ENCODE measurements at places on chromosomes 13 and 19.

DNA sequence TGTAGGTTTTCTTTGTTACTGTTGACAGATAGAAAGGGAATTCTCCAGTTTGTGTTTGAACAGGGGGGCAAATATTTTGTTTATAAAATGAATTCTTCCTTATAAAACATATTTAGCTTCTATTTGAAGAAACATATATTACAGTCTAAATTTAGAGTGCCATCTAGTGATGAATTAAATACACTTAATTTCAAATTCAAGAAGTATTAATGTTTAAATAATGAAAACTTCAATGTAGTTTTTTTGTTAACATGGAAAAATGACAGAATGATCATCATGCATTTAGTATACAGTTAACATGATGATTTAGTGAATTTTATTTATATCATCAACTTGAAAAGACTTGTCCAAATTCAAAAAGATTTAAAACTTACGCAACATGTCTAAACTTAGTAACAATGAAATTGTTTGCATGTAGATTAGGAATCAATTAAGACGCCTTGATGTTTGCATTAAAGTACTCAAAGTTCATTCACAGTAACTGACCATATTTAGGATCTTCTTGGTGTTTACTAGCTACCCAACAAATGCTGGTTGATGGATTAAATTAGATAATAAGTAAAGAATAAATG is 765.9 kb upstream of the SLITRK1 start:
- DNase-seq, result no peak

DNA sequence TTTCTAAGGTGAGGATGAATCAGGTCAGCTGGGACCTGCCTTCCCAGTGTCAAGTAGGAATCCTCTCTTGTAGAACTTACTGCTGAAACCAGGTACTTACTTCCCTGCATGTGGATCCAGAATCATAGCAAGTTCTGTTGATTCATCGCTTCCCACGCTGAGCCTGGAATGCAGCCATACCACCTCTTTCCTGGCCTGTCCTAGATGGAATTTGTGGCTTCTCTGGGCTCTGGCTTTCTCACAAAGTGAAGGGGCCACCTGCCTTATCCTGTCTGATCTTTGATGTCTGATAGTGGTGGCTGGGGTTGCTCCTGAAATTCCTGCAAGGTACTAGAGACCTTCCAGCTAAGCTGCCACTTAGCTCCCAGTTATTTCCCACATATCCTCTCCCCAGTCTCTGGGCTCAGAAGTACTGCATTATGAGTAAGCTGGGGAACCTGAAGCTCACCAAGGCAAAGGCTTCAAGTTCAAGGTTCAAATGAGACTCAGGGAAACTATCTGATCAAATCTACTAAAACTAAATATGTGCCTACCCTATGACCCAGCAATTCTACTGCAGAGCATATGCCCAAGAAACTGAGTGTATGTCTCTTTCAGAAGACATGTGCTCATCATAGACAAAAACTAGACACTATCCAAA is 103.5 kb downstream of the SUCLA2 start:
- DNase-seq, result no peak

DNA sequence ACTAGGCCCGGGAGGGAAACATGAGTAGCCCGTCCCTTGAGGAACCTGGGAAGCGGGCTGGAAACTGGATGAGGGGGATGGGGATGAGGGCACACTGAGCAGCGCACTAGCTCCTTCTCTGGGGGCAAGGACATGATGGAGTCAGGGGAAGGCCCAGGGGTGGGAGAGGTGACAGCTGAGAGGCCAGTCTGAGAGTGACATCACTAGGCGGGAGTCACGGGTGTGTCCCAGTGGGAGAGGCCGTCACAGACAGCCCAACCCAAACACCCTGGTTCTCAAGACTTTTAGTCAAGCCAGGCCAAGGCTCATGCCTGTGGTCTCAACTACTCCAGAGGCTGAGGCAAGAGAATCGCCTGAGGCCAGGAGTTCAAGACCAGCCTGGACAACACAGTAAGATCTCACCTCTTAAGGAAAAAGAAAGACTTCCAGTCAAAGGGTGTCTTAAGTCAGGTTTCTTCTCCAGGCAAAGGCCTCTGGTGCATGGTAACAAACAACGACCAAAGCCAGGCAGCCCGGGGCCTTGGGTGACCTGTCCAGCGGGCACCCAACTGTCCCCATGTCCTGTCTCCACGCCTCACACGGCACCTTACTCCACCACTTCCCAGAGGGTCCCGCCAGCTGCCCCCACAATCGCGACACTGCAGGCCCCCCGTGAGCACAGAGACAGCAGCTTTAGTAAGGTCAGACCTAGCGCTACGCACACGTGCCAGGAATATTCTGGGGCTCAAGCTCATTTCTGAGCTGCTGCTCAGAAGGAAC is 25.5 kb upstream of the TIMM44 start:
- no peak for DNase-seq

GRCh38 chr13:77233159-77233558 is 93.7 kb downstream of the MYCBP2 start:
- DNase-seq, result no peak

DNA sequence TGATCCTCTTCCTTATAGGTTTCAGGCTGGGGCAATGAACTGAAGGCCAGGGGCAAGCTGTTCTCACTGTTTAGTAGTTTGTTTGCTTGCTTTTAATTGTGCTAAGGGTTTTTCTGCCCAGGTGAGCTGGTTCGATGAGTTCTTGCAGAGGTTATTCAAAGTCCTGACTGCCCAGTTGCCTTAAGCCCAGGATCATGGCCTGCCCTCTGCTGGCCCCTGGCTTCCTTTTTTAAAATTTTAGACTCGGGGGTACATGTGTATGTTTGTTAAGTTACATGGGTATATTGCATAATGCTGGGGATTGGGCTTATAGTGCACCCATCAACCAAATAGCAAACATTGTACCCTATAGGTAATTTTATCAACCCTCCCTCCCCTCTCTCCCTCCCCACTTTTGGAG is 65.7 kb downstream of the ZNF536 start:
- no peak for DNase-seq

GRCh38 chr19:28726533-28727479 is 486.1 kb downstream of the UQCRFS1 start:
- no peak for DNase-seq

DNA sequence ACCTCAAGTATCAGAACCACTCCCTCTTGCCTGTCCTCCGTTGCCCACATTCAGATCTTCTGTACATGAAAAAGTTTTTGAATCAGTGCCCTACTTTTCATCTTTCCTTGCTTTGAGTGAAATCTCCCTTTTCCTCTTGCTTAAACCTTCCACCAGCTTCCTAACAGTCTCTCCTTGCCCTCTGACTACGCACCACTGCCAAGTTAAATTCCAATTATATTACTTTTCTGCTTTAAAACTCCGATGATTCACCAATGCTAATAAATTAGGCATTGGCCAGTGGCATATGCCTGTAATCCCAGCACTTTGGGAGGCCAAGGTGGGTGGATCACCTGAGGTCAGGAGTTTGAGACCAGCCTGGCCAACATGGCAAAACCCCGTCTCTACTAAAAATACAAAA is 30.7 kb upstream of the RFXAP start:
- DNase-seq, result no peak

DNA sequence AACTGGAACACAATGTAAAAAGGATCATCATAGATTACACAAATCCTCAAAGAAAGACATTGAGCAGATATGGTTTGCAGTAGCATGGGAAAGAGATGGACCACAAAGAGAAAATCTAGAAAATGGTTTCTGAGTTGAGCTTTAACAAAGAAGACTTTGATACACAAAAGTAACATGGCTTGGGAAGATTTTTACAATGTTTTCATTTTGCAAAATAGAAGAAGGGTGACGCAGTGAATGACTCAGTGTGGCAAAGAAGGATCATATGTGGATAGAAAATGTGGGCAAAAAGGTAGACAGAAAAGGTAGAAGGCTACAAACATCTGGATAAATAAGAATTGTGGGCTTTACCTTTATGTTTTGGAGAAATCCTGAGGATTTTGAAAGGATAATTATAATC is 1220.5 kb downstream of the PCDH17 start:
- no peak for DNase-seq

DNA sequence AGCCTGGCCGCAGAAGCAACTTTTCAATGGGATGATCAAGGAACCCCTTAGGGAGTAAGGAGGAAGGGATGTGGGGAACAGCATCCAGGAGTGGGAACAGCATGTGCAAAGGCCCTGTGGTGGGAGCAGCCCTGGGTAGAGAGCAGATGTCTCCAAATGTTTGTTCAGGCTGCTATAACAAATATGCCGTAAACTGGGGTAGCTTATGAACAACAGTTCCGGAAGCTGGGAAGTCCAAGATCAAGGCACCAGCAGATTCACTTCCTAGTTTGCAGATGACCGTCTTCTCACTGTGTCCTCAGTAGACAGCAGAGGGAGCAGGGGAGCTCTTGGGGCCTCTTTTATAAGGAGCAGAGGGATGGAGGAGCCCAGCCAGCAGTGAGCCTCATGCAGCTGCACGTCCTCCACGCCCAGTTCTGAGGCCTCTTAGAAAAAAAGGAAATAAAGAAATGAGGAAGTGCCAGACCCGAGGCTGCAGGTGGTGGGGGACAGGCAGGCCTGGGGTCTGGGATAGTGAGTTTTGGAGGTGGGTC is 4.2 kb upstream of the LRRC25 start:
- no peak for DNase-seq

DNA sequence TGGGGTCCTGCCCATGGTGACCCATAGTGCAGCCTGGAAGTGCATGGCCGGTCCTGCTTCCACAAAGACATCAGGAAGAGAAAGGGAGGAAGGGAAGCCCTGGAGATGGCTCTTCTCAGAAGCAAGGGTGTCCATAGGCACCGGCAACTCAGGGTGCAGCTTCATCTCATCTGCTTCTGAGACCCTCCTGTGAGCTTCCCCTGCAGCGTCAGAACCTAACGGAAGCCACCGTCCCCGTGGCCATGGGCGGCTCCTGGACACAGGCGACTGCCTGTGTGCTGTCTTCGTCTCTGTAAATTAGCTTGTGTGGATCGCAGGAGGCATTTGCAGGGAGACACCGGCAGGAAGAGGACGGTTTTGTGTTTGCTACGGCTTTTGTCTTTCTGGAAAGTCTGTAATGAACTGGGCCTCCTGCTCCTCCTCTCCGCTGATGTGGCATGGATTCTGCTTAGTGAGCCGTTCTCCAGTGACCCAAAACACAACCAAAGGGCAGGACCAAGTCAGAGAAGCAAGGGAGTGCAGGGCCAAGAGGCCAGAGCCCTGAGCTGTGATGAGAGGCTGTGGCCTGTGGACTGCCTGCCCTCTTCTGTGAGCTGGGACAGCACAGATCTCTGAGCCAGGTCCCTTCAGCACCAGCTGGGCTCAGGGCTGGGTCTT is 2.5 kb downstream of the ATP4B start:
- DNase-seq, result no peak

- no peak for DNase-seq
Observed at GRCh38 chr19:42330241-42330711, 4.8 kb downstream of the MEGF8 start.

- DNase-seq, result peak; percentile 18
Observed at GRCh38 chr19:32828643-32829344, 40.8 kb downstream of the SLC7A9 start.

GRCh38 chr19:6532244-6532999 is 1.6 kb downstream of the TNFSF9 start:
- DNase-seq, result no peak

- DNase-seq, result no peak
Observed at GRCh38 chr13:78121459-78122348, 203.1 kb upstream of the EDNRB start.

- no peak for DNase-seq
Observed at GRCh38 chr13:39110518-39111097, 72.4 kb downstream of the NHLRC3 start.

DNA sequence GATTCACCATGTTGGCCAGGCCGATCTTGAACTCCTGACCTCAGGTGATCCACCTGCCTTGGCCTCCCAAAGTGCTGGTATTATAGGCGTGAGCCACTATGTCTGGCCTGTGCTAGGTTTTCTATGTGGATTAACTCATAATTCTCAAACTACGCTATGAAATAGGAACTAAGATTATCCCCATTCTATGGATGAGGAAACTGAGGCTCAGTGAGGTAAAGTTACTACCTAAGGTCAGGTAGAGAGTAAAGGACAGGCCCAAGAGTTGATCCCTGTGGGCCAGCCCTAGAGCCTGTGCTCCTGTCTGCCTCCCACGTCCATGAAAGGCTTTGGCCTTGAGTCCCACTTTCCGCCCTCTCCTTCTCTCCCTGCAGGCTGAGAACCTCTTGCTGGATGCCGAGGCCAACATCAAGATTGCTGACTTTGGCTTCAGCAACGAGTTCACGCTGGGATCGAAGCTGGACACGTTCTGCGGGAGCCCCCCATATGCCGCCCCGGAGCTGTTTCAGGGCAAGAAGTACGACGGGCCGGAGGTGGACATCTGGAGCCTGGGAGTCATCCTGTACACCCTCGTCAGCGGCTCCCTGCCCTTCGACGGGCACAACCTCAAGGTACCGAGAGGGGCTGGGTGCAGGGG is 20.1 kb downstream of the MARK4 start:
- DNase-seq, result no peak

GRCh38 chr19:35346193-35347052 is 1.3 kb upstream of the FFAR1 start:
- DNase-seq, result no peak

GRCh38 chr13:34076319-34076718 is 258.4 kb downstream of the RFC3 start:
- DNase-seq, result no peak

- no peak for DNase-seq
Observed at GRCh38 chr19:32570081-32570785, 10.8 kb upstream of the PDCD5 start.

DNA sequence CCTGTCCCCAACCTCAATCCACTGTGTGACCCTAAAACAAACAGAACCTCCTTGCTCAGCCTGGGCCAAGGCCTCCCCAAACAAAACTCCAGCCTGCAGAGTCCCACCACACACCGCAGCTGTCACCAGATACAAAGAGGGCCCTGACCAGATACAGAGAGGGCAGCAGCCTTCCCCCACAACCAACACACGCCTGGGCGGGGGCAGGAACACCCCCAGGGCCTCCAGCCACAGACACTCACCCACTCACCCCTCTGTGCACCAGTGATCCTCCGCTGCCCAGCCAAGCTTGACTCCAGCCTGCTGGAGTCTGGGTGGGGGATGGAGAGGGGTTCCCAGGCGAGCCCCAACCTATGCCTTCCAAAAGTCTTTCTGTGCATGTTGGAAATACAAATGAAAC is 5.9 kb upstream of the CIRBP start:
- DNase-seq, result no peak

DNA sequence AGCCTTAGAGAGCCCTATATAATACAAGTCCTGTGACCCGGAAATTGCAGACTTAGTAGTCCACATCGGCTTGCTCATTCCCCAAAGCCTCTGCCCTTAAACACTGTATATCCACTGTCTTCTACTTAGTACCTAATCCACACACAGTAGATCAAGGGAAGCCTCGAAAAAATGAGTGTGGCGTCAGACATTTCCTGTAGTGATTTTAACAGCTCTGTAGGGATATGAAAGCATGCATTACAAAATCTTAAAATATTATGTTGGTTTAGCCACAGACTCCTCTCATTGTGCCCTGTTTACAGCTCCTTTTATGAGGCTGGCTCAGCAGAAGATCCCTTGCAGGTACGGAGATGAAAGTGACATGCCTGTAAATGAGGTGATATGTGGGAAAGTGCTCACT is 416.3 kb downstream of the LIG4 start:
- DNase-seq, result no peak

DNA sequence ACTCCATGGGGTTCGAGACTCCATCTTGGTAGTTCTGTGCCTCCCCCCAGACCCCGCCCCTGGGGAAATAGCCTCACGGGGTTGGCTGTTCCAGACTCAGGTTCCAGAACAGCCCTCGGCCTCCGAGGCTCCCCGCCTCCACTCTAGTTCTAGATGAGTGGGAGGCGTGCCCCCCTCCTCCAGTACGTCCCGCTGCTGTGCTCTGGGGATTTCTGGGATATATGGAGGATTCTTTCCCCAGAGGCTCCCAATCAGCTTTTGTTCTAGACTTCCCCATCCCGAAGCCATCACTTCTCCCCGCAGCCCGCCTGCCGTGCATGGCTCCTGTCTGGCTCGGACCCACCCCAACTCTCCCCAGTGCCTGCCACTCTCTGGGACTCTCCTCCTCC is 1.9 kb upstream of the CACNG7 start:
- DNase-seq, result no peak

Measured in NCI-H2081 treated with DMSO at 0.1 percent for 48 hours (cell line).